Stimulated activated CD4-positive, alpha-beta T cell treated with anti-CD3 and anti-CD28 coated beads, Interleukin-15, amount 100 ng/mL, for 24 hours (primary cell): ENCODE measurements at places on chromosomes 5 and 9.
A peak's percentile ranks its signal among the peaks of the same experiment; 100 is the strongest.

- DNase-seq: no peak
These were observed 32.8 kb downstream of the C5orf15 start for GRCh38 chr5:133935667-133935940.

- no peak for DNase-seq
These were observed 57.5 kb upstream of the RXRA start for GRCh38 chr9:134268747-134269146.

- DNase-seq: no peak
These were observed 12.8 kb downstream of the UGCG start for GRCh38 chr9:111909444-111909843.

GRCh38 chr5:5619546-5619945, 197.1 kb downstream of the ICE1 start:
- no peak for DNase-seq

GRCh38 chr5:35488791-35489190, 128.9 kb upstream of the SPEF2 start:
- DNase-seq: no peak

- DNase-seq: no peak
These were observed 21.8 kb downstream of the MFAP3 start for GRCh38 chr5:154060606-154061005.

- peak; percentile 9 for DNase-seq
These were observed 294.6 kb downstream of the SEC61B start for GRCh38 chr9:99516657-99517049.

- DNase-seq: no peak
These were observed 107.5 kb downstream of the ROR2 start for GRCh38 chr9:91842358-91843049.

GRCh38 chr5:122972877-122973276, 63.6 kb downstream of the PPIC start:
- no peak for DNase-seq

DNA sequence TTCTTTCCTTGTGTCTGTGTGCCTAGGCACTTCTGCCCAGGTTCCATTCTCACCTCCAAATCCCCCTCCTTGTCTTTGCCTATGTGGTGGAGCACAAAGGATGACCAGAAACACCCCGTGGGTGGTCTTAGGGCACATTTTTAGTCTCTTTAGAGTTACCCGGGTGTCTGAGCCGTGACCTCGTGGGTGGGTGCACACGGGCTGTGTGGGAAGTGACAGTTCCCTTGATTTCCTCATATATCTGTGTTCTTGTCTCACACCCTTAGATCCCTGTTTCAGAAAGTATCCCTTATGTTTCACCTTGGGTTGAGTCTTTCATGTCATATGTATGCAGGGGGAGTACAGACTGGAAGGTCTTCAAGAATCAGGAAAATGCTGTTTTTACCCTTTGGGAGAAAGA, 13.4 kb upstream of the SMIM32 start:
- no peak for DNase-seq

DNA sequence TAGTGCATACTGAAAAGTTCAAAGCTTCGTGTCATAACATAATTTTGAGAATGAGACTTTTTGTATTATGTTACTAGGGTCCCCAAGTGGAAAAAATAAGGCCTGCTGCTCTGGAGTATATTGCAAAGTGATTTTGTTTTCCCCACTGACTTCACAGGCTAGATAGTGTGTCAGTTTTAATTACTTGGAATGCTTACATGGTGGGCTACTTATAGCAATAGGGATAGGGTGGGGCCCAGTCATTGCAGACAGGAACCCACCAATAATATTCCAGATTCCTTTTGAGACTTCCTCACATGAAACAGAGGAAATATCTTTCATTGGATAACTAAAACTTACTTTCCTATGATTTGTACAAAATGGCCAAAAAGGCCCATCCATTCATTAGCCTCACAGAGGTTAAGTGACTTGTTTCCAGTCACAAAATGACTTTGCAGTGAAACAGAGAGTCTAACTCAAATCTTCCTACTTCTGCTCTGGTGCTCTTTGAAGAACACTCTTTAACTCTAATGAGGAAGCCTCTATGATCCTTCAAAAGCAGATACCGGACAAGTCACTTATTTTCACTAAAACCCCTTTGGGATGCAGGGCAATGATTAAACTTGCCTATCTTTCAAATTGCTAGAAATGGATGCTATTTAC, 16.2 kb upstream of the MEF2C start:
- DNase-seq: no peak

- DNase-seq: no peak
These were observed 59.0 kb upstream of the BARX1 start for GRCh38 chr9:94014066-94014654.

DNA sequence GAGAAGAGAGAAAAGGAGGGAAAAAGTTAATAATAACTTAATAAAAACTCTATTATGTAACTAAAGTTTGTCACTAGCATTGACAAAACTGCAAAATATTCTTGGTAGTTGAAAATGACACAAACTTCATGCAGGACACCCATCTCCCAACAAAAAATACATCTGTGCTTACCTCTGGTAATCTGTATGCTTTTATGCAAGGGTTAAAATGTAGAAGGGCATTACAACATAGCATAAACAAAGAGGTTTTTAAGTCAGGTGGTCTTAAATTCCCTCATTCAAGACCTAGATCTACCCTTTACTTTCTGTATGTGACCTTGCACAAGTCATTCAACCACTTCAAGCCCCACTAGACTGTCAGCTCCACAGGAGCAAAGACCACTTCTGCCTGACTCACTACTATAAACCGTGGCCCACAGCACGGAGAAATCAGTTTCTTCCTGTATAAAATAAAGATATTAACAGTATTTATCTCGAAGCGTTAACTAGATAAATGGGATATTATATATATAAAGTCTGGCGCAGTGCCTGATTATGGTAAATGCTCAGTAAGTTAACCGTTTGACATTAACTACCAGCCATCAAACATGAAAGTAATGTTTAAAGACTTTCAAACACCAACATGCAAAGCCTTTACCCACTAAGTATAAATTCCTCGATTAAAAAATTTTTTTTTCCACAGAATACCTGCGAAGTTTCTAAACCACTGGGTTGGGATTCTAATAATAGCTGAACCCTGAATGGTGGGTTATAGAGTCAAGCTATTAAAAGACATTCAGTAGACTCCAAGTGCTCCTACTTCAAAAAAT, 2.0 kb downstream of the FBXL17 start:
- no peak for DNase-seq

- DNase-seq: no peak
These were observed 4.1 kb downstream of the OLFM1 start for GRCh38 chr9:135091545-135091944.

- no peak for DNase-seq
These were observed 15.6 kb downstream of the FOXI1 start for GRCh38 chr5:170121321-170121720.

GRCh38 chr5:31731710-31732301, 92.9 kb downstream of the PDZD2 start:
- DNase-seq: no peak

DNA sequence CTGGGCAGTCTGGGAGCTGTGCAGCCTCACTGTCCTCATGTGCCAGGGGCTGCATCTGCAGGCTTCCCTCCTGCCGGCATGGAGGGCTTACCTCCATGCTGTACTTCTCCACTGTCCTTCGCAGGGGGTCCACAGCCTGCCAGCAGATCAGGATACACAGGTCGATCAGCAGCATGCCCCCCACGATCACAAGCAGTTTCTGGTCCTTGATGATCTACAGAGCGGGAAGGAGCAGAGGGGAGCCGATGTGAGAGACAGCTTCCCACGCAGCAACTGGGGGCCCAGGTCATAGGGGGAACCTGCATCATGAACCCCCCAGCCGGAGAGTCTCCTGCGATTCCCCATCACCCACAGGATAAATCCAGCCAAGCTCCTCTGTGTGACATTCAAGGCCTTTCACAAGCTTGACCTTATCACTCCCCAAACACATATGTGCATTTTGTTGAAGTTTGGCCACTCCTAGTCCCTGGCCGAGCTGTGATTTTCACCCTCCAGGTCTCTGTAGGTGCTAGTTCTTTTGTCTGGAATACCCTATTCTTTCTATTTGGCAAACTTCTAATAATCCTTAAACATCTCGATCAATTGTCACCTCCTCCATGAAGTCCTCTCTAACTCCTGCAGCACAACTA, 107.3 kb upstream of the TBC1D2 start:
- DNase-seq: no peak

- no peak for DNase-seq
These were observed 205.4 kb downstream of the CDH18 start for GRCh38 chr5:19782566-19782965.

GRCh38 chr9:20219437-20219836, 402.9 kb downstream of the MLLT3 start:
- DNase-seq: no peak

DNA sequence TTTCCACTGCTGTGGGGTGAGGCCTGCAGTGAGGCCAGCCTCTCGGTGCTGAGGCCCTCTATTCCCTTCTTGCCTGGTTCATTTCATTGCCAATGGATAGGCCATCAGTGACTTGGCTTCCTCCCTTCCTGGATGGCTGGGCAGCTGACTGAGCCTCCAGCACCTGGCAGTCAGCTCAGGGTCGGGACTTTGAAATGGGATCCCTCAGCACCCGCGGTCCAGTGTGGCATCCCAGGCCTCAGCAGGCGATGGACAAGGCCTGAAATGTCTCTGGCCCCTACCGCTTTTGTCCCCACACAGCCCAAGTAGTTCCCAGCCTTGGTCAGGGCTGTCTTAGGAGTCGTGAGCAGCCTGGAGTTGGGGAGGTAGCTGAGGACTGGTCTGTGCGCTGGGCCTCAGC, 17.2 kb downstream of the NDST1 start:
- no peak for DNase-seq

DNA sequence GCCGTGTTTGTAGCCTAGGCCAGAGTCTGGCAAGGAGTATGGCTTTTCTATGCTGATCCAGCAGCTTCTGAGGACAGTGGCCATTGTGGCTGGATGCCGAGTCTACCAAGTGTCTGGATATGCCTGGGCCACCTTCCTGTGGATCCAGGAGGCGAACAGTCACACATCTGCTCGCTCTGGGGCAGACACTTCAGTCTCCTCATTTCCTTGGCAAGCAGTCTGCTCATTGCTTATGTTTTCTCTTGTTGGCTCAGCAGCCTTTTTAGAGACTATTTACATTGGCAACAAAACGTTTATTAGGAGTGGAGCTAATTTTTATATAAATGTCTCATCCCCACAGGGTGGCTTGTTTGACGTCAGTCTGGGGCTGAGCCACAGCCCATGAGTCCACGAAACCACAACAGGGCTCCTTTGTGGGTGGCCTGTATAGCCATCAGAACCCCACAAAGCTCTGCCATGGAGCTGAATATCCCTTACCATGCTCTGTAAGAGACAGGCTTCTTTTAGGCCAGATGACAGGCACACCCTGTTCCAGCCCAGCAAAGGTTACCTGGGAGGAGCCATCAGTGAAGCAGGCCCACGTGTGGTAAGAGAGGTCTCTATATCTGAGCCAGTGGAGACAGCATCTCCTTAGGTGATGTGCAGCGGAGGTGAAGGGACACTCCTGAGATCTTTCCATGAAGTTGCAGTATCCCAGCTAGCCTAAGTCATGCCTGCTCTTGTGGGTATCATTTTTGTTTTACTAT, 221.7 kb downstream of the DIRAS2 start:
- DNase-seq: no peak
